Activated CD4-positive, alpha-beta T cell treated with anti-CD3 and anti-CD28 coated beads, Interleukin-2, amount 50 U/mL, for 4 hours (primary cell): ENCODE measurements at places on chromosomes 11 and 22.

- DNase-seq: no peak
Observed at GRCh38 chr22:25051983-25052710, 99.6 kb downstream of the KIAA1671 start.

DNA sequence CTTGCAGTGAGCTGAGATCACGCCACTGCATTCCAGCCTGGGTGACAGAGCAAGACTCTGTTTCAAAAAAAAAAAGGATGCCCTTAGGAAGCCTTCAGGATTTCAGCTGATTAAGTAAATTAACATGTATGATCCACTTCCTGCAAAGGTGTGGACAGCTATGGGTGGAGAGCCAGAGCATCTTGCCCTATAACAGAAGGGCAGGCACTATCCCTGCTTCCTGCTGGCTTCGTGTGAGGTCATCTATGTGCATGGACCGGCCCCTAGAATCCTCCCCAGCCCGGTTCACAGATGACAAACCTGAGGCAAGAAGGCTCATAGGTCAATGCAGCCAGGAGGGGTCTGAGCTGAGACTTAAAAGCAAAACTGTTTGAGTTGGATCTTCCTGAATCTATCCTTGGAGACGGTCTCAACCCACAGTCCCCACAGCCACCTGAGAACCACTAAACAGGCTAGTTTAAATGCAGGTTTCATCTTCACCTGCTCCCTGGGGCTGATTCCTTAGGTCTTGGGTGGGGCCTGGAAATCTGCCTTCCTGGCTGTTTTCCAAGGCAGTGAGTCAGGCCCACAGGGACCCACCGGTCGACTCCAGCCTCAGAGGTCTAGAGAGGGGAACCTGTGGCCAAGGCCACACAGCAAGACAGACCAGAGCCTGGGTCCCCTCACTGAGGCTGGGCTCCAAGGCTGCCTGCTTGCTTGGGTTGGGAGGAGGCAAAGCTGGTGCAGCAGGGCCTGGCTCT lies 55.2 kb upstream of the MPEG1 start:
- no peak for DNase-seq

GRCh38 chr11:67002297-67002913 lies 20.5 kb upstream of the SYT12 start:
- no peak for DNase-seq

DNA sequence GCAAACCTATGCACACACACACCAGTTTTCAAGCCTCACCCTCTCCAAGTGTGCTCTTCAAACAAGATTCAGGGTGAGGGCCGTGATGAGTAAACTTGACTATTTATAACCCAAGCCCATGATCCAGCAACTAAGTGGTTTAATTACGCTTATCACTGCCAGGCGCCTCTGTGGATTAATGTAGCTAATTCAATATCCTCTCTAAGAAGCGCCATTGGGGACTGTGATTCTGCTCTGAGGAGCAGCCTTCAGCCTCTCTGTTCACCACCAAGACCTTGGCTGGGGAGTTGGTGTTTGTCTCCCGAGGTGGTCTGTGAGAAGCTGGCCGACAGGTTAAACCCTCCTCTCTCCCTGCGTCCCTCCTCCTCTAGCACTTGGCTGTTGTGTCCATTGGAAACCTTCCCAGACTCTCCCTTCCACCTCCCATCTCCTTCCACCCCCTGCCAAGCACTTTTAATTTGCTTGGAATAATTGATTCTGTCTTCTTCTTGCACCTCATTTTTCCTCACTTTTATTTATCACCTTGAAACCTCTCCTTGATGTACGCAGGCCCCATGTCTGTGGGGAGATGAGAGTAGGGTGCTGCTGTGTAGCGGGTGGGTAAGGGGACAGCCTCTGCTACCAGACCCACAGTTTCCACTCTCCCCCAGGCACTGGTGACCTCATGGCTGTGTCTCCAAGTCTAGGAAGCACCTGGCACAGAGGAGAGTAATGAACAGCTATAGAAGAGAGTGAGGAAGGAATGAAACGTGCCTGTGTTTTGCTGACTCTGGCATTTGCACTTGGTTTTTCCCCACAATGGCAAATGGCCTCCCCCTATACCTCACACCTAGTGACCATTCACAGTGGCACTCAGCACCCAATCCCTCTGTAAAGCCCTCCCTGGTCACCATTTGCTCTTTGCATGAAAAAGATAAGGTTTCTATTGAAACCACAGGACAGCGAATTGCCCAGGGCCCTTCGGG lies 236.6 kb downstream of the GRIK4 start:
- DNase-seq: no peak

GRCh38 chr11:134592391-134592990 lies 180.4 kb upstream of the B3GAT1 start:
- no peak for DNase-seq
